ENCODE measurements at places on chromosomes 4 and X. TPM values are rescaled to one million over a fixed set of nuclear protein-coding genes. Genes with fewer than 3 reads are reported as not detected.

Gene TRIM61
- not detected for total RNA-seq

Gene NWD2
- total RNA-seq: not detected

Gene PYURF
- 177 TPM for total RNA-seq

Gene OCIAD2
- total RNA-seq: not detected

Gene MRFAP1L1
- 2.1 TPM for total RNA-seq

Gene FHIP1A
- 4.6 TPM for total RNA-seq

Gene CXCR3
- total RNA-seq: not detected

Gene DCHS2
- total RNA-seq: not detected

Gene SPANXA2
- total RNA-seq: not detected
